ENCODE measurements at places on chromosomes 11 and 22.

DNA sequence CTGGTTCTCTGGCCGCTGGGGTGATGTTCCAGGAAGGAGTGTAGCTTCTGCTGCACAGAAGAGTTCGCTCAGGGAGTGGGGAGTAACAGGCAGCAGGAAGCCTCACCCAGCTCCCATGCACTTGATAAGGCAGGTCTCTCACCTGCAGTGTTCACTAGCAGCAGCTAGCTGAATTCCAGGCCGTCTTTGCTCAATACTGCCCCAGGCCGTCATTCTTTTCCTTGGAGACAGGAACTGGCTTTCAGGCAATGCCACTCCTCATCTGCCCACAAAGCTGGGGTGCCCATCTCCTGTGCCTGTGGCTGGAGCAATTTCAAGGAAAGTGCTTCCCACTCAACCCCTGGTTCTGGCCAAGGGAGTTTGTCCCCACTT is 66.1 kb downstream of the ARHGAP42 start:
- no peak for DNase-seq

DNA sequence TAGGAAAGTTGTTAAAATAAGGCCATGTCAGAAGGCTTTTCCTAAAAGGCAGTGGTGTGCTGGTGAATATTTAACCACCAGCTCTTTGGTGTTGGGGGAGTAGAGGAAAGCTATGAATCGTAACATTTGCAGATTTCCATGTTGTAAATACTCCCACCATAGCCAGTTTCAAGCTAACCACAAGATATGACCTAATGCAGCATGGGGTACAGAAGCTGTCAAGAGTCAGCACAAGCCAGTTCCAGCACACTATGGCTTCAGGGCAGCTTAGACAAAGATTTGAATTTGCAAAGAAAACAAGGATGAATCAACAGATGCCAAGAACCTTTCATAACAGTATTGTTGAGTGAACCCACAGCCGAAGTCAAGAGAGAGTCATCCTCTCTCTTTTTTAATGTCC is 40.0 kb downstream of the COMMD9 start:
- DNase-seq = no peak

DNA sequence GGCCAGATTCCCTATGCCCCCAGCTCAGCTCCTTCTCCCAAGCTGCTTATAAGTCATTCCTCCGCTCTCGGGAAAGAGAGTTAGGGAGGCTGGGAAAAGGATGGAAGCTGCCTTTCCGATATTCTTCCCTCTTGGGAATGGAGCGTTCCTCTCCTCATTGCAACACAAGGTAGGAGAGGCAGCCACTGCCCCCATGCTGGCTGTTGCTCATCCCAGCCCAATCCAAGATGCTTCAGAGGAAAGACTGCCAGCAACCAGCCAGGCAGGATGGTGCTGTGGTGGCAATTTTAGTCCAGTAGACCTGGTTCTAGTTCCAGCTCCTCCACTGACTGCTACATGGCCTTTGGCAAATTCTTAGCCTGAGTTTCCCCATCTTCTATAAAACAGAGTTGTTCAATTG is 13.7 kb upstream of the C11orf96 start:
- no peak for DNase-seq

- DNase-seq = no peak
Measured at GRCh38 chr22:42656578-42656977, 7.4 kb upstream of the CYB5R3 start.

GRCh38 chr22:33563220-33563964 is 356.9 kb downstream of the LARGE1 start:
- peak; percentile 28 for DNase-seq

- DNase-seq = no peak
Measured at GRCh38 chr11:12266943-12267342, 110.4 kb upstream of the PARVA start.

DNA sequence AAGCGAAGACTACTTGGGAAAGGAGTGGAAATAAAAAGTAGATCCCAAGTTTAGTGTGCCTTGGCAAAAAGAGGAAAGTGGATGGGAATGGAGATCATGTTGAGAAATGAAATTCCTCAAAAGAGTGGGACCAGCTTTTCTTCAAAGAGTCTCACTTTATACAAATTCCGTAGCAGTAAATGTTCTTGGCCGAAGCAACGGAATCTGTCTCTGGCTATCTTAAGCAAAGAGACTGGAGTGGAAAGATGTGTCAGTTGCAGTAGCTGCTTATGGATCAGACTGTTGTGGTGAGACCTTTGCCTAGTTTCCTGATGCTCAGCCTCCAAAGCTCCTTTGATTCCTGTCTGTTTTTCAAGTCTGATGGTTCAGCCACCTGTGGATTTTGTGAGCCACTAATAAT is 73.6 kb downstream of the CSTPP1 start:
- DNase-seq = no peak

DNA sequence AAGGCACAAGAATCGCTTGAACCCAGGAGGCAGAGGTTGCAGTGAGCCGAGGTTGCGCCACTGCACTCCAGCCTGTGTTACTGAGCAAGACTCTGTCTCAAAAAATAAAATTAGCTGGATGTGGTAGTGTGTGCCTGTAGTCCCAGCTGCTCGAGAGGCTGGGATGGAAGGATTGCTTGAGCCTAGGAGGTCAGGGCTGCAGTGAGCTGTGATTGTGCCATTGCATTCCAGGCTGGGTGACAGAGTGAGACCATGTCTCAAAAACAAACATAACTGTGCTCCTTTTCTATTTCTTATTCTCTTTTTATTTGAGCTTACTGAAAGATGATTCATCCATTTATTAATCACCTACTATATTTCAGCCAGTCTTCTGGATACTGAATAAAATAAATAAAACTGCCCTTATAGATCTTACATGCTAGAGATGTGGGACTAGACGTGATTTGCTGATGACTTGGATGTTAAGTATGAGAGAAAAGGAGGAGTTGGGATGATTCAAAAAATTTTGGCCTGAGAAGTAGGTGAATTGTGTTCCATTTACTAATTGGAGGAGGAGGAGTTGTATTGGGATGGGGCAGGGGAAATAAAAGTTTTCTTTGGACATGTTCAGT is 18.0 kb downstream of the PAAF1 start:
- DNase-seq = no peak

- no peak for DNase-seq
Measured at GRCh38 chr22:49107961-49108530, 719.6 kb downstream of the BRD1 start.

DNA sequence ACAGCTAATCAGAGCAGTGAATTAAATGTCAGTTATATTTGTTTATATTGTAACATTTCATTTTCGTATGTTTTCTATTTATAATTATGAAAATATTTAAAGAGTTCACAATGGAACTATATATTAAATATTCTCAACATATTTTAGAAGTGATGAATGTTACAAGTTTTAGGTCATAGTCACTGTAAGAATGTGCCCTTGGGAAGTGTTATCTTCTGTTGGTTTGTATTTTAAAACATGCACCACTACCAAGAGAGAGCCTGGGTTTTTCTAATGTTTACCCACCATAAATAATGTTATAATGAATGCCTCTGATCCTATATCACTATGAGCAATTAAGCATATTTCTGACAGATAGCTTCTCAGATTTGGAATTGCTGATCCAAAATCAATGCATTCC is 171.0 kb downstream of the BCR start:
- no peak for DNase-seq

GRCh38 chr22:19840955-19841640 is 13.6 kb downstream of the GNB1L start:
- DNase-seq = no peak

DNA sequence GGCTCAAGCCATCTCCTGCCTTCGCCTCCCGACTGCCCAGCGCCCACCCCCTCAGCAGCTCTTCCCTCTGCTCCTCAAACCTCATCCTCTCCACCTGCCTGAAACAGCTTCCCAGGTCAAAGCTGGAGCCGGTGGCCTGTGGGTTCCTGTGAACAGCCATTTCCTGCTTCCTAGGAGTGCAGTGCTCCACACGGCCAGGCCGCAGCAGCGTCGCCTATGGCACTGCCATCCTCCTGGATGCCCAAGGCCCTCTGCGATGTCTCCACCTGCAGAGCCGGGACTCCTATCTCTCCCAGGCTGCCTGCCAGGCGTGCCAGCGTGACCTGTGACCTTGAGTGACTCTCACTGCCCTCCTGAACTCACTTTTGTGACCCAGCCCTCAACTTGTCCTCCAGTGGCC is 24.6 kb downstream of the PPM1F start:
- no peak for DNase-seq

- DNase-seq = no peak
Measured at GRCh38 chr11:117984476-117984875, 1.7 kb upstream of the IL10RA start.

DNA sequence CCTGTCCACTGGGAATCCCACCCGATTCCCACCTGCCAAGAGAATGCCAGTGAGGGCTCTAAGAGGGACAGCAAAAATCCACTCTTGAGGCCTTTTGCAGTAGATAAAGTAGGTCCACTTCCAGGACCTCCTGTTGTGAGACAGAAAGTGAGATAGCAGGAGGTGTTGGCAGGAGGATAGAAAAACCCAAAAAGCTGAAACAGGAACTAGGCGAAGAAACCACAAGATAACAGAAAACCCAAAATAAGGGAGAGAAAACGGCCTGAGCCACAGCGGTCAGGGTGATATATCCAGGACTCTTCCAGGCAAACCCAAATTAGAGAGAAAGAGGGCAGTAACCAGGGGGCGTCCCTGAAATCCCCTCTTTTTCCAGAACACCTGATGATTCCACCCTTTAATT is 79.7 kb upstream of the LINC01488 start:
- DNase-seq = no peak

GRCh38 chr22:46070803-46071450 is 79.4 kb upstream of the PPARA start:
- DNase-seq = no peak
